ENCODE measurements at places on chromosomes 11 and 22.

DNA sequence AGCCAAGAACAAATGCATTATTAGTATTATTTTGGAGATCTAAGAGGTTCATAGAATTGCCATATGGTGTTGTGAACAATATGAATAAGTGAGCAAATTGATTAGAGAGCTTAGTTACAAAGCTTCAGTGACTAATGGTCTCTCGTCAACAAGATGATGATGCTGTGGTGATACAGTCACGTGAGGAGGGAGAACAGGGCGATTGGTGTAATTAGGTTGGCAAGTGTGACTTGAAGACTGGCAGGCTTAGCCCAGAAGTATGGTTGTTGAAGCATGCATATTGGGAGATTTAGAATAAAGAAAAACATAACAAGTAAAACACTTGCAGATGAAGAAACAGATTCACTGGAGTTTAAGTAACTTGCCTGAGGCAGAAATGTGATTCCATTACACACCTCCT is 100.6 kb upstream of the SORL1-AS1 start:
- DNase-seq, result no peak

- no peak for DNase-seq
Measured at GRCh38 chr11:111761036-111761435, 5.2 kb downstream of the PPP2R1B start.

DNA sequence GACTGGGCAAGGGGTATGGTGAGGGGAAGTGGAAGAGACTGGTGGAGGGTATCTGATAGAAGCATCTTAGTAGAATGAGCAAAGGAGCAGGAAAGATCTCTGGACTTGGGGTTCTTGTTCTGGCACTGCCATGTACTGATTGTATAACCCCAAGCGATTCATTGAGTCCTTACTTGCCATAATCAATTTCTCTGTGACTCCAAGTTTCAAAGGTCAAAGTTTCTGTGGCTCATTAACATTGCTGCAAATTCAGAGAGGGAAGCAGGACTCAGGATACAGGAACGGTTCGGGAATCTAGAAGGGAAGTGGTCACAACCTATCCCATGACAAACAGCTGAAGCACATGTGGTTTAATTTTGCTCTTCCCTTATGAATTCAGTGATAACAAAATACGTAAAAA is 309 bp downstream of the OR51I2 start:
- no peak for DNase-seq

- DNase-seq, result no peak
Measured at GRCh38 chr11:64124147-64124546, 41.8 kb downstream of the MACROD1 start.

- no peak for DNase-seq
Measured at GRCh38 chr11:30914143-30914762, 328.1 kb upstream of the MPPED2 start.

DNA sequence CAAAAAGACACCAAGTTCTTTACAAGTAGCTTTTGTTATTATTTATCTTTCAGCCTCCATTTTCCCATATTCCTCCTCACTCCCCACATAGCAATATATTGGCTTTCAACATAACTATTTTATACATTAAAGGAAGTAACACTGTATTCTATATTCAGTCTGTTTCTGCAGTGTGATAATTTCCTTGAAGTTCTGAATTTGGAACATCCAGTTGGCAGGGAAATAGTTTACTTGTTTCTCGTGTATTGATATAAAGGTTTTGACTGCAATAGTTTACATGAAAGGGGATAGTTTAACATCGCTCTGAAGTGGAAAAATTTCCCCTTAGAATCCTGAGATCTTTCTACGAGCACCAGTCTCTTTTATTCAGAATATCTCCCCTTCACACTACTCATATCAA is 341.5 kb upstream of the ANO3 start:
- no peak for DNase-seq

DNA sequence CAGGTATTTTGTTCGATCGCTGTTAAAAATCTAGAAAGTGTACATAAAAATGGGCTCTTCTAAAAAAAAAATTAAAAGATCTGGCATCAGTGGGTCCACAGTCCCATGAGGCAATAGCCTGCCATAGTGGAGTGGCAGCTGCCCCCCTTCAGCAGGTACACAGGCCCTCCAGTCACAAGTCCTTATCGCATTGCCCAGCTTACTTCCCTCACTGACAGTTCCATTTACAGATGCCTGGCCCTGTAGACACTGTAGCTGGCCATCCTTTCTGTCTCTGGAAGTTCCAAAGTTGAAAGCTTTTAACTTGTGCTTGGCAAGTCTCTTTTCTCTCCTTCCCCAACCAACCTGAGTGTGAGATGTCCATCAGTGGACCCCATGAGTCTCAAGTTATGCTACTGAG is 11.4 kb downstream of the ZNRF3 start:
- no peak for DNase-seq

- no peak for DNase-seq
Measured at GRCh38 chr11:132962041-132962440, 570.3 kb downstream of the OPCML start.

DNA sequence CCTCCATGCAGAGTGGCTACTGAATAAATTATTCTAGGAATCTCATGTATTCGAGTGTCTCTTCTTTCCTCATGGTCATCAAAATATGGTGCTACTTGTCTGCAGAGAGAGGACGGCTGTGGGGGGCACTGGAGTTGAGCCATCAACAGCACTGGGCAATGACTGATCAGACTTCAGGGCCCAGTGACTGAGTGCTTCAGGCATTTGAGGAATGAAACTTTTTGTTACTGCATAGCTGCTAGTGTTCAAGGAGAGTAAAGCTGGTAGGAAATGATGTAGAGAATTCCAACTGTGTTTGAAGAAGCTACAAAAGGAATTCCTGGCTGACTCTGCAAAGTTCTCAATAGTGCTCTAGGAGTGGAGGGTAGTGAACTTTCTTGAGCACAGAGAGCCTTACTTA is 277.7 kb downstream of the CADM1 start:
- DNase-seq, result no peak

- no peak for DNase-seq
Measured at GRCh38 chr11:69014084-69014851, 1.2 kb upstream of the MRGPRF start.

DNA sequence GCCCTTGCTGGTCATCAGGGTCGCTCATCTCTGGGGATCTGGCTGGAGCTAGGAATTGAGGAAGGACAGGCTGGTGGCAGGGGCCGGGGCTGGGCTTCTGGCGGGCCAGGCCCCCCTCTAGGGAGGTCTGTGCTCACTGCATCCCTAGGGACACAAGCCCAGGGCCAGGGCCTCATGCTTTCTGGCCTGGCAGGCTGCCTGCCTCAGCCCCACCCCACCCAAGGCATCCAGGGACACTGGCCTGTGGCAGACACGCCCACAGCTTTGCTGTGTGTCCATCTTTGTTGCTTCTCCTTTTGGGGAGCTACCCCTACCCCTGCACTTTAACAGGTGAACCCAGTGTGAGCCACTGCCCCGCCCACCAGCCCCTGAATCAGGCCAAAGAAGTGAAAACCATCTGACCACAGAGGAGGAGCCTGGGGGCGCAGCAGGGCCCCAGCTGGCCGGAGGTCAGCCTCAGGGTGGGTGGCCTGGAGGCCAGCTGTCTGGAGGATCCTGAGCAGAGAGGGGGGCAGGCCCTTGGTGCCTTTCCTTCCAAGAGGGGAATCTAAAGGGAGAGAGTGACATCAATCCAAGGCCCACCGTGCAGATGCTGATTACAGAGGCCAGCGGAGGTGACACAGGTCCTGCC is 26.8 kb upstream of the CELSR1 start:
- DNase-seq, result no peak

GRCh38 chr22:35489239-35489638 is 51.4 kb upstream of the RASD2 start:
- DNase-seq, result no peak

- DNase-seq, result no peak
Measured at GRCh38 chr11:116065191-116065895, 561.1 kb upstream of the CADM1 start.

GRCh38 chr22:46834021-46834737 is 71.7 kb downstream of the TBC1D22A start:
- DNase-seq, result no peak

- DNase-seq, result no peak
Measured at GRCh38 chr22:21904250-21904789, 36.9 kb upstream of the MAPK1 start.

GRCh38 chr11:81444297-81444696 is 1289.4 kb downstream of the FAM181B start:
- no peak for DNase-seq

DNA sequence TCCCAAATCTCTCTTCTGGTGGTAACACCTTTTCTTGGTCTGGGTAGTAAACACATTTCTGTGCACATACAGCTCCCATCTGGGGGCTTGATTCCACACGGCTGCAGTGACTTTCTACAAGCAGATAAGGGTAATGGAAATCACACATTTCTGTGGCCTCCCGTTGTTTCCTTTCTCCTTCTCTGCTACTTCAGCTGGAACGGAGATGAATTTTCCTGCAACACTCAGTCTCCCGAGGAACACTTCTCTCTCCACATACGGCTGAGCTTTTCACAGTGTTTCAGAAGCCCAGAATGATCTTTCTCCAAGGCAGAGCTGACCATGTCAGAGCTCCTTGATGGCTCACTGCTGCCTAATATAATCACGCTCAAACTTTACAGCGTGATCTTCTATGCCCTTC is 364.3 kb upstream of the NARS2 start:
- no peak for DNase-seq

- peak; percentile 53 for DNase-seq
Measured at GRCh38 chr22:18075720-18076497, 1.9 kb upstream of the PEX26 start.

GRCh38 chr11:45885274-45885920 is at the start of gene MAPK8IP1:
Gene MAPK8IP1 (plus strand): TSS chr11:45885651. CDS start chr11:45885821, 170 bp downstream.
- peak; percentile 22 for DNase-seq

- DNase-seq, result no peak
Measured at GRCh38 chr11:60769811-60770210, 13.1 kb downstream of the MS4A15 start.

GRCh38 chr22:39715778-39716495 is 145.4 kb downstream of the CACNA1I start:
- DNase-seq, result no peak

DNA sequence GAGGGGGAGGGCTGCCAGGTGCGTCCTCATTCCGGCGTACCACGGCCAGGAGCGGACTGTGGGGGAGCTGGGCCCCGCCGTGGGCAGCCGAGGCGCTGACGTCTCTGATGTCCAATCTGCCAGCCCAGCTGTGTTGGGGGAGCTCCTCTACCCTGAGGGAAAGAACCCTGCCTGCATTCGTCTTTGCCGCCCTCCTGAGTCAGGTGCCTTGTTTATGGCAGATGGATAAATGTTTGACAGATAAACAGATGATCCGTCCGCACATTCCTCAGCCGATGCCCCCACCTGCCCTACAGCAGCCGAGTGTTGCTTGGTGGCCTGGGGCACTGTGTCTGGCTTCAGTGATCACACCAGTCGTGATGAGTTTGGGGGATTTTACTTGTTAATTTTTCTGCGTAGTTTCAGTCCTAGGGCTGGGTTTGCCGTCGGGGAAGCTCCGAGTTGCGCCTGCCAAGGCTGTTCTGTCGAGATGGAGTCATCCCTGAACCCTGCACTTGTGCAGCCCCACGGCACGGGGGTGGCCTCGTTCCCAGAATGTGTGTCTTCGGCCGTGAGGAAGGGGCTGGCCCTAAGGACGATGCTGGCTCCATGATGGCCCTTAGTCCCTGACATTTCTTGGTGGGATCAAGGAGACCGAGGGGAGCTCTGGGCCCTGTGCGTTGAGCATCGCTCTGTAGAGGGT is 1083.9 kb downstream of the BRD1 start:
- no peak for DNase-seq

GRCh38 chr11:79059141-79059540 is 381.7 kb downstream of the TENM4 start:
- DNase-seq, result no peak

- DNase-seq, result peak; percentile 28
Measured at GRCh38 chr11:2428322-2428795, 16.0 kb downstream of the TRPM5 start.

GRCh38 chr11:111135778-111136570 is 109.6 kb upstream of the POU2AF2 start:
- no peak for DNase-seq

- DNase-seq, result no peak
Measured at GRCh38 chr22:48187356-48187755, 1424.9 kb downstream of the TBC1D22A start.

DNA sequence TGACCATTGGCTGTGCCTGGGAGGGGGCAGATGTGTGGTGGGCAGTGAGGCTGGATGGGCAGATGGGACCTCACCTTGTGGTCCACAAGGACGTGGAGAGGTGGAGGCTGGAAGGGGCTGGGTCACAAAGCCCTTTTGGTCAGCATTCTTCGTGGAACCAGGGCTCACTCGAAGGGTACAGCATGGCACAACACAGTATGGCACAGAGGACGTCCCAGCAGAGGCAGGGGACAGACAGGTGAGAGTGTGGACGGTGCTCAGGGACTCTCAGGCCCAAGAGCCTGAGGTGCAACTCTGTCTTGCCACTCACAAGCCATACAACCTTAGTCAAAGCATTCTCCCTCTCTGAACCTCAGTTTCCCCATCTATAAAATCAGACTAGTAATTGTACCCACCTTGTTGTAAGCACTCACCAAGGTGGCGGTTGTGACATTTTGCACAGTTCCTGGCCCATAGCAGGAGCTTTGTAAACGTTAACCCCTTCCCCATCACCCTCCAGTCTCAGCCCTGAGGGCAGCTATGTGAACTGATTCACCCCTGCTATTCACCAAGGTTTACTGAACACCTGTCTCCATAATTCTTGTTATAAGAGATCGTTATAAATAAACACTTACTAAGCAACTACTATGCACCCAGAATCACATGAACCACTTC is 11.6 kb upstream of the TSKU start:
- no peak for DNase-seq

DNA sequence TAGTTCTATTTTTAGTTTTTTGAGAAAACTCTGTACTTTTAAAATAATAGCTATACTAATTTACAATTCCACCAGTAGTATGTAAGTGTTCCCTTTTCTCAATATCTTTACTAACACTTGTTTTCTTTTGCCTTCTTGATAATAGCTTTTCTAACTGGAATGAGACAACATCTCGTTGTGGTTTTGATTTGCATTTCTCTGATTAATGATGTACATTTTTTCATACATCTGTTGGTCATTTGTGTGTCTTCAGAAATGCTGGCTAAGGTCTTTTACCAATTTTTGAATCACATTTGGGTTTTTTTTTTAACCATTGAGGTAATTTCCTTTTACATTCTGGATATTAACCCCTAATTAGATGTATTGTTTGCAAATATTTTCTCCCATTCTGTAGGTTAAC is 258.9 kb downstream of the DYNC2H1 start:
- no peak for DNase-seq

DNA sequence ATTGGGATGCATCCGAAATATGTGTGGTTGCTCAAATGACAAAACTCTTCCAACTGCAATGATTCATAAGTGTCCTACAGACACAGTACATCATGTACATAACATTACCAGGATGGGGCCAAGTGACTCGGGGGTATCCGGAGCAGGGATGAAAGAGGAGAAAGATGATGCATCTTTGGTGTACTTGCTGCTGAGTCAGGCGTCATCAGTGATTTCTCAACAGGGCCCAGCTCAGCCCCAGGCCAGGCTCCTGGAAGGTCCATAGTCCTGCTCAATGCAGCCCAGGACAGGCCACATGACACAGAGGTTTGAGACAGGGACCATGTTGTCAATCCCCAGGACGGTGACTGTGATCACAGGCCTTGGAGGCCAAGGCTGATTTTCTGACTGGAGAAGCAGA is 59.3 kb downstream of the GGTLC2 start:
- DNase-seq, result no peak

All from AML-193 (cell line).